Activated CD8-positive, alpha-beta memory T cell treated with anti-CD3 and anti-CD28 coated beads for 1 hour (primary cell): ENCODE measurements at places on chromosomes 11 and 22.

GRCh38 chr22:24027389-24027975 lies 16.4 kb downstream of the CABIN1 start:
- DNase-seq = no peak

GRCh38 chr11:66106786-66107599 lies 36.9 kb downstream of the PACS1 start:
- no peak for DNase-seq

GRCh38 chr22:48619721-48620120 lies 1208.0 kb downstream of the BRD1 start:
- no peak for DNase-seq

GRCh38 chr11:45658292-45658991 lies 7.0 kb downstream of the CHST1 start:
- DNase-seq = no peak

GRCh38 chr22:21972293-21972779 lies 10.3 kb downstream of the TOP3B start:
- DNase-seq = no peak

DNA sequence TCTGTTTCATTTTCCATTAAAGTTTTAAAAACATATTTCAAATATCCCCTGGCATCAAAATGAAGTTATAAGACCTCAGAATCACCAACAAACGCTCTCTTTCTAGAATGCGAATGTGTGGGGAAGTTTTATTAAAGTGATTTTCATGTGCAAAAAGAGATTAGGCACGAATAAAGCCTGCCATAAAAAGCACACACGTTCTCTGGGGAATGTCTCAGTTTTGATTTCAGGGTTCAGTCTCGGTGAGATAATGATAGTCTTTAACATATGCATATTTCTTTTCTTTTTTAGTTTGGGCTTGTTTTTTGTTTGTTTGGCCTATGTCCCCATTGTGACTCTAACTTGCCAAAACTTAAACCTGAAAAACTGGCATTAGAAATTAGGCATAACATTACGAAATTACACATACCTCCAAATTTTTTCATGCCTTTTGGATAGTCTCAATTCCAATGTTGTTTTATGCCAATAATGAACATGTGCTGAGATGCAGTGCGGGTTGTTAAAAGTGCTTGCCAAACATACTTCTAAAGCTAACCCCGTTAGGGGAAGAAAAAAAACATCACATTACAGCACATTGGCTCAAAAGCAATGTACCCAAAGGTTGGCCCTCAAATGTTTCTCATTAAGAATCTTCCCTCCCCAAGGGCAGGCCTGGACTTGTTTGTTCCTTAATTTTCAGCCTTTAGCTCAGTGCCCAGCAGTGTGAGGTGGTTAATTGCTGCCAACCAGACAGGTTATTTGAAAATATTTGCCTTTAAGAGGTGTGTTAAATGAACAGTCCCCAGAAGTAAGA lies 33.2 kb upstream of the FBLN1 start:
- DNase-seq = no peak

DNA sequence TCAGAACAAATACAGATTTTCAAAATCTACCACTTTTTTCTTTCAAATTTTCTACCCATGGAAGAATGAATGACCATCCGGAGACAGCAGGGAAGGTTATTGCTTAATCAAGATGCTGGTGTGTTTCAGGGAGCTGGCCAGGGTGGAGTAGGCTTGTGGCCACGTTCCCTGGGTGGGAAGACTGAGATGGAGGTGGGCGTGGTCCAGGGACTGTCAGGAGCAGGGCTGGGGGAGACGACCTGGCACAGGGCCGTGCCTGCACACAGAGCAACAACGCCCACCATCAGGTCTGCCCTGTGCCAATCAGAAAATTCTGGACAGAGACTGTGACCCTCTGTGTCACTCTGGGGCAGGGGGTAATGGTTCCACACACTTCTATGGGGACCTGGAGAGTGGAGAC lies 7.1 kb upstream of the APOBEC3H start:
- no peak for DNase-seq

GRCh38 chr11:17770048-17770652 lies 35.6 kb downstream of the KCNC1 start:
- no peak for DNase-seq

DNA sequence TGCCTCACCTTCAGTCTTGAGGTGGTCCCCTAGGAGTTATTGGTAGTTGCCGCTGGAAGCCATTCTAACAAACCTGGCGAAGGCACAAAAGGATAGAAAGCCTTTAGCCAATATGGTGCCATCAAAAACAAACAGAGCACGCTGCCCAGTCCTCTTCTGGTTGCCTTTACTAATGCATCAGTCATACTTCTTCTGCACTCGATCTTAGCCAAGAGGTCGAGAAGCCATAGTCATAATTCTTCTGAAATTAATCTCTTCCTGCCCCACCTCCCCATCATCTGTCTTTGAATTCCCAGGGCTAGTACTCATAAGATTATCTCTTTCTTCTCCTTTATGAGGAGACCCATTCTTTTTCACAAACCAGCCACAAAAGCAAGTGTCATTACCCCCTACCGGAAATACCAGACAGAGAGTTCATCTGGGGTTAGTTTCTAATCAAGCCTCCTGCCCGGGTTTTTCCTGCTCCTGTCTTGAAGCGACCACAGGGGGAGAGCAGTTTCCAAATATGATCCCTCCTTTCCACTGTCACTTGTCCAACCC lies 21.4 kb upstream of the EHF start:
- DNase-seq = no peak

GRCh38 chr11:128512474-128512996 lies 74.8 kb downstream of the ETS1 start:
- no peak for DNase-seq

DNA sequence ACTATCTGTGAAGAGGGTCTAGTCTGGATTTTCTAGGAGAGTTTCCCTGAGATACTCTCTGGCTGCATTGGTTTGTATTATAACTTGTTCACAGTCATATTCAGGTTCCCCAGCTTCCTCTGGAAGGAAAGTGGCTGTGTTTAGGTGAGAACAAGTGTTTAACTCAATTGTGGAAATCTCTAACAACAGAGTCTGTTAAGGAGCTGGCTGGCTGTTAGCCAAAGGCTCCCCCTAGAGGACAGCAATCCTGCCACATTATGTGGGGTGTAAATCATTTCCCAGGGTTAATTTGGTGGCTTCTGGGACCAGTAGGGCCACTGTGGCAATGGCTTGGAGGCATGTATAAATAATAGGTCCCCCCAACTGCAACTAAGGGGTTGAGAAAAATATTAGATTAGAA lies 18.4 kb downstream of the MS4A6E start:
- DNase-seq = no peak

GRCh38 chr11:118682372-118682771 lies 2.9 kb upstream of the TREH start:
- no peak for DNase-seq

- DNase-seq = no peak
Observed at GRCh38 chr11:90594658-90595057, 371.8 kb upstream of the CHORDC1 start.

GRCh38 chr11:115452241-115452640 lies 52.0 kb downstream of the CADM1 start:
- no peak for DNase-seq

GRCh38 chr11:82577246-82577645 lies 156.4 kb downstream of the FAM181B start:
- DNase-seq = no peak
